ENCODE measurements at places on chromosomes 1 and 21.

GRCh38 chr21:41754479-41754891, 12.4 kb downstream of the RIPK4 start:
- no peak for DNase-seq

- no peak for DNase-seq
Observed at GRCh38 chr1:30664103-30664755, 59.2 kb downstream of the MATN1 start.

DNA sequence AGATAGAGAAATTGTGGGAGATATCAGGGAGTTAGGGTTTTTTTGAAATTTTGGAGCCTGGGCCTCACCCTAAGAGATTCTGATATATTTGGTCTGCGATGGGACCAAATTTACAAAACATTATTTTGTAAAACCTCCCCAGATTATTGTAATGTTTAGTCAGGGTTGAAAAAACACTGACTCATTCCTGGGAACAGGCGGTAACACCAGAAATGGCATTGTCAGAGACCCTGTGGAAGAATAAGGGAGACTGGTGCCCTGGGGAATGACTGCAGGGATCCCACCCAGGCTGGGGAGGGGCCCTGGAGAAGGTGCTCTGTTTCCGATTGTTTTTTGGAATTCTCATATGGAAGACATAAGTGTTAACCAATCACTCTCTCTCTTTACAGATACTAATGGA, 13.1 kb upstream of the STRIP1 start:
- no peak for DNase-seq

GRCh38 chr1:237730826-237731350, 159.8 kb downstream of the ZP4 start:
- DNase-seq, result no peak

- no peak for DNase-seq
Observed at GRCh38 chr1:10177876-10178275, 32.5 kb upstream of the KIF1B start.

- no peak for DNase-seq
Observed at GRCh38 chr1:53176452-53177208, 20.0 kb upstream of the CPT2 start.
